GM23248 (cell line): ENCODE measurements at places on chromosomes 6 and 20.

DNA sequence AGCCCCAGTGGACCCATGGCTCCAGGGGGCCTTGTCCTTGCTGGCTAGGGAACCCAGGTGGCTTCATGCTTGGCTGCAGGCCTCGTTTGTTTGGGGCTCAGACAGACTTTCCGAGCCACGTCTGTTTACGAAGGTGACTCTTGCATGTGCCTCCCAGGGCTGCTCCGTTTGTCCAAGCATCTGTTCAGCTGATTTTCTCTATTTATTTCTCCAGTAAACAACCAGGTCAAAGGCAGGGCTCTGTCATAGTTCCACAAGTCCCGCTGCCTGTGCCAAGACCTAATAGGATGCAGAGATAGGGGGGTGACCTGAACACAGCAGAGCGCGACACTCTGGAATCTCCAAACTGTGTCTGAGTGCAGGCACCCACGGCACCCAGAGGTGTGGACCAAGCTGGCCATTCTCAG, 12.8 kb upstream of the SPO11 start:
- H3K36me3 ChIP-seq = no peaks in the 10 kb centered on the region
- H3K4me3 ChIP-seq = no peak overlapping the region
- no peaks in the 10 kb centered on the region for H3K4me1 ChIP-seq
- peaks cover 51% of the 10 kb centered on the region for H3K27me3 ChIP-seq

- H3K4me1 ChIP-seq = peaks cover 15% of the 10 kb centered on the region
- no peaks in the 10 kb centered on the region for H3K27me3 ChIP-seq
- H3K4me3 ChIP-seq = no peak overlapping the region
- no peak overlapping the region for H3K27ac ChIP-seq
Observed at GRCh38 chr20:32571566-32571965, 13.6 kb downstream of the NOL4L start.

DNA sequence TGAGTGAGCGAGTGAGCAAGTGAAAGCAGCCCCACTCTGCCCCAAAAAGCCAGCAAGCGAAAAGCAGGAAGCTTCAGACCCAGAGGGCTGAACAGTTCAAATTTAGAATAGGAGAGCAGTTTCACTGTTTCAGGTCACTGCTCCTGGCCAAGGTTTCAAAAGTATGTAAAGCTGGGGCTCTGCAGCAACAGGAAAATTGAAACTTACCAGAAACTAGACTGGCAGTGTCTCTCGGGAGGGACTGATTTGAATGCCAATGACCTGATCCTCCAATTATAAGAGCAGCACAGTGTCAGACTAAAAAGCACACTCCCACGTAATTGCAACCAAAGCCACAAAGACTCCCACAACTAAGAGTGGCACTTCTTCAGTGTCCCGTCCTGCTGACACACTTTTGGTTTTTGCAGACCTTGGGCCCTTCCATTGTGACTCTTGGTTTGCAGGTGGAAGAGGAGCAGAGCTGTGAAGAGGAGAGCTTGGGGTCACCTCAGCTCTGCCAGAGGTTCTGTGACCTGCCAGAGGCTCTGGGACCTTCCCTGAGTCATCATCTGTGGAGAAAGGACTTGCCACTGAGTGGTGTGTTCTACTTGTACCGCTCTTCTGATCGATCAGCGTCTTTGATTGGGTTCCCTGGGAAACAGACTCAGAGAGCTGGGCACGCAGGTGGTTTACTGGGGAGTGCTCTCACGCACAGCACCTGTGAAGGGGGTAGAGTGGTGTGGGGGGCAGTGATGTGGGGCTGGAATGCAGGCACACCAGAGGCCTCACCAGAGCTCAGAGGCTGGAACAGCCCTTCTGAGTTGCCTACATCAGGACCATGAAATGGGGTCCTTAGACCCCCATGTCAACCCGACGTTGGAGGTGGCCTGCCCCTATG, 52.7 kb upstream of the PTGIS start:
- no peaks in the 10 kb centered on the region; the same call in 1 of the 2 replicates for H3K27me3 ChIP-seq
- no peak for DNase-seq
- no peaks in the 10 kb centered on the region for H3K36me3 ChIP-seq
- H3K4me1 ChIP-seq = no peaks in the 10 kb centered on the region
- no peak overlapping the region for H3K4me3 ChIP-seq
- no peak overlapping the region for H3K27ac ChIP-seq

DNA sequence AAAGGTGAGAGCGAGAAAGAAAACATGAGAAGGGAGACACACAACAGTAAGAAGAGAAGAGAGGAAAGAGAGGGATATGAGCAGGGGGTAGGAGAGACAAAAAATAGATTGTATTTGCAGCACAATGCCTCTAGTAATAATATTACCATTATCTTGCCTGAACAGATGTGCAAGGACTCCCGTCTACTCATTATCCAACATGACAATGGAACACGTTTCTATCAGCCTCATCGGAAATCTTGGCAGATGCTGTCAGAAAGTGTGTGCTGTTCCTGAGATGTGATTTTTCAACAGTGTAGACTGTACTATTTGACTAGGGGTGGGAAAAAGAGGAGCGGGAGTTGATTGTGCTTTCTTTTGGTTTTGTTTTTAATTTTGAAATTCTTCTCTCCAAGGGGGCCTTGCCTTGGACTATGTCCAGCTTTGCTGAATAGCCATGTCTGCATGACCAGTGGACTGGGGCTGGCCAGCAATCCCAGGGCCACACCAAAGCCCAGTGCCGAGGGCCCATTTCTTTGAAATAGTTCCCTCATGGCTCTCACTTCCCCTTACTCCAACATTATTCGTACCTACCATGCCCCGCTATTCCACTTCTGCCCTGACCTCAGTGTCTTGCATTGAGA, 11.3 kb upstream of the TRAM2 start:
- H3K4me1 ChIP-seq = peaks cover 18% of the 10 kb centered on the region
- no peak for DNase-seq
- H3K27ac ChIP-seq = no peak overlapping the region
- no peaks in the 10 kb centered on the region for H3K36me3 ChIP-seq
